ENCODE measurements at places on chromosomes 7 and 10.

GRCh38 chr10:60389413-60390025 lies at the start of gene ANK3:
TSS of gene ANK3 (minus strand) at chr10:60389875. CDS start at chr10:60389538, 337 bp downstream.
- no peak for DNase-seq

DNA sequence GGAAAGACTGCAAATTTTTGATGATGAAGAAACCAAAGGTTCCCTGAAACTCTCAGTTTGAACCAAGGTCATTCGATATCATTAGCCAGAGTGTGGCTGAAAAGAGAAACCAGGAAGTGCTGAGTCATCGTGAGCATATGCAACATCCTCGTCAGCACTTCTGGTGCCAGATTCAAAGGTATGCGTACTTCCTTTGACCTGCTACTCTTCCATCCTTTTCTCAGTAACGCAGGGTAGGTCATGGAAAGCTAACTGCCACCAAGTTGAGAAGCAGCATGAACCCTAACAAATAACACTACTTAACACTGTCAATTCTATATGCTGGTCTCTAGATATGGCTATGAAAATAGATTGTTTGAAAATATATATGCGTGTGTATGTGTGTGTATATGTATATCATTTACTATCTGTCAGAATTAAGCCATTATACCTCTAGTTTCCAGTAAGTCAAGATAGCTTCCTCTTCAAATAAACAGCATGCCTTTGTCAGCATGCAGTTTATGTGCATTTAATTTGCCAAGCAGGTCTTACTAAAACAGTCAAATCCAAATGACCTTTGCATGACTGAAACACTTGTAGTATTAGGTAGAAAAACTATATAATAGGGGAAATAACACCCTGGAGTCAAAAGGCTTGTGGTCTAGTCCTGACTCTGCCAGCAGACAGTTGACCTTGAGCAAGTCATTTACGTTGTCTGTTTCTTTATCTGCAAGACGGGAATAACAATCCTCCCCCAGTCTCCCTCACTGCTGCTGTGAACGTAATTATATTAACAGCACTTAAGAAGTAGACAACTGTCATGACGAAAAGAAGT lies 26.4 kb downstream of the CDK6 start:
- DNase-seq = no peak

- no peak for DNase-seq
These were observed 354.4 kb upstream of the BMPER start for GRCh38 chr7:33550979-33551378.

DNA sequence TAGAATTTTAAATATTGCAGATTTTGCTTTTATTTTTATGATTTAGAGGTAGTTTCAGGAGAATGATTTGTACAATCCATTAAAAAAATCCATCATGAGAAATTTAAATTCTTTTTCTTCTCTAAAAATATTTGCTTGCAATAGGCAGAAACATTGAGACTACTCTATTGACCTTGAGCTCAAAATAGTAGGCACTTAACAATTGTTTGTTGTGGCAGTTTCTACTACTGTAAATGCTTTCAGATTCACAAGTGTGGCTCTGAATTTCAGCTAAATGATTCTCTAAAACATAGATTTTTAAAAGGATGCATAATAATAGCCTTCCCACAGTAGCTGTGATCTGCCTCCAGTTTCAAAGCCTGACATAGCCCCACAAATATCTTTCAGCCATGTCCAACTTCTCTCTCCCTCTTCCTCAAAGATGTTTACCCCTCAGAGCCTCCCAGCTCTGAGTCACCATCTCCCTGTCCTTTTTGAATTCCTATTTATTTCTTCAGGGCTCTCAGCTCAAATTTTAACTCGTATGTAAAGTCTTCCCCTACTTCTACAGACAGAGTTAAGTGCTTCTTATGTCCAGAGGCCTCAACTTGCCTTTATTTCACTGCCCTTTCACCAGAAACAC lies 160.5 kb downstream of the AOAH start:
- DNase-seq = no peak

DNA sequence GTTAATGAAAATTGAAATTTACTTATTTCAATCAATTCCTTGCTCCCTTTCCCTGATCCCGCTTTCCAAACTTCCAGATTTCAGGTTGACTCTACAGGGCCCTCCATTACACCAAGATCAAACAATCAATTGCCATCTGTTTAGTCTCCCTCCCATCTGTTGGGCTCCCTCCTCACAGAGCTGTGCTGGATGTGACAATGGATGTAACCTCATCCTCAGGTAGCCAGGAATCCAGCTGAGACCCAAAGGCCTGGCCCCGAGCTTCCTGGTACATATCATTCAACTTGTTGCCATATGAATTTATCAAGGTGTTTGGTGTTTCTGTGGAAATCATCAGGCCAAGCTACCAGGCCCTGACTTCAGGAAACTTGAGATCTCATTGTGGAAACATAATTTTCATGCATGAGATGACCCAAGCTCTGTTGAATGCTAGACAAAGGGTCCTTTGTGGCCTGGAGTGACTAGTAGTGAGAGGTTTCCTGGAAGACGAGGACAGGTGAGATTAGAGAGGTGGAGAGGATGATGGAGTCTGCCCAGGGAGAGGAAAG lies 148.6 kb upstream of the PDE1C start:
- no peak for DNase-seq

DNA sequence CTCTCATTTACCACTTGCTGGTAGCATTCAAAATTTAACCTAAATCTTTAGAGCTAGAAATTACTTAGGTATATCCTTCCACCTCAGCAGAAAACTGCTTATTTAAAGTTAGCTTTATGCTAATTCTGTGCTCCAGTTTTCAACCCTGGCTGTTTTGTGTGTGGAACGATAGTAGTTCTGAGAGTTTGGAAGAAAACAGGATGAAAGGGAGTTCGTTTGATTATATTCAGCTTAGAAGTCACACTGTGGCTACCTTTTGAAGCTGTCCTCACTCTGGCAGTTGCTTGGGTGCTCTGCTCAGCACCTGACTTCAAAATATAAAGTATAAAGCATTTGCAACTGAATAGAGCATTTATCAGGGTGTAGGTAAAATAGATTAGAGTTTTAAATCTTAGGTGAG lies 2.6 kb upstream of the ASCC1 start:
- no peak for DNase-seq

GRCh38 chr10:61084493-61084892 lies 140.5 kb upstream of the RHOBTB1 start:
- no peak for DNase-seq

DNA sequence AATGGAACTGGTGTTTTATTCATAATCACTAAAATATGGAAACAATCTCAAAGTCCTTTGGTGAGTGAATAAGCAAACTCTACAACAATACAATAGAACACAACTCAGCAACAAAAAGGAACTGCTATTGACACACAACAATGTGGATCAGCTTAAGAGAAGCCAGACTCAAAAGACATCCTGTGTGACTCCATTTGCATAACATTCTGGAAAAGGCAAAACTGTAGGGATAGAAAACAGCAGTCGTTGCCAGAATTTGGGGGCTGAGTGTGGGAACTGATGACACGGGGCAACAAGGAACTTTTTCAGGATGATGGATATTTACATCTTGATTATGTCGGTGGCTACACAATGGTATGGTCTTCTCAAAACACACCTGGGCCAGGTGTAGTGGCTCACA lies 32.4 kb upstream of the SVIL start:
- DNase-seq = no peak

DNA sequence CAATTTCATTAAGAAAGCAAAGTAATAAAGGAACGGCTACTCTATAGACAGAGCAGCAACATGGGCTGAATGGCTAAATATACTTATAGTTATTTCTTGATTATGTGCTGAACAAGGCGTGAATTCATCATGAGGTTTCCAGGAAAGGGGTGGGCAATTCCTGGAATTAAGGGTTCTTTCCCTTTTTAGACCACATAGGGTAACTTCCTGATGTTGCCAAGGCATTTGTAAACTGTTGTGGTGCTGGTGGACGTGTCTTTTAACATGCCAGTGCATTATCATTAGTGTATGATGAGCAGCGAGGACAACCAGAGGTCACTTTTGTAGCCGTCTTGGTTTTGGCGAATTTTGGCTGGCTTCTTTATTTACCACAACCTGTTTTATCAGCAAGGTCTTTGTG lies 28.5 kb upstream of the ZMYND11 start:
- DNase-seq = no peak

Data from NCI-H1105 (cell line).